ENCODE measurements at places on chromosomes 7 and 10. TPM values are rescaled to one million over a fixed set of nuclear protein-coding genes. Genes with fewer than 3 reads are reported as not detected.

GRCh38 chr10:11899067-11899876 is 76.1 kb downstream of the PROSER2 start:
- DNase-seq: no peak

- DNase-seq: peak; percentile 18
Measured at GRCh38 chr10:63976538-63976937, 455.3 kb downstream of the REEP3 start.

GRCh38 chr7:111006691-111007090 is 84.2 kb upstream of the LRRN3 start:
- DNase-seq: no peak

DNA sequence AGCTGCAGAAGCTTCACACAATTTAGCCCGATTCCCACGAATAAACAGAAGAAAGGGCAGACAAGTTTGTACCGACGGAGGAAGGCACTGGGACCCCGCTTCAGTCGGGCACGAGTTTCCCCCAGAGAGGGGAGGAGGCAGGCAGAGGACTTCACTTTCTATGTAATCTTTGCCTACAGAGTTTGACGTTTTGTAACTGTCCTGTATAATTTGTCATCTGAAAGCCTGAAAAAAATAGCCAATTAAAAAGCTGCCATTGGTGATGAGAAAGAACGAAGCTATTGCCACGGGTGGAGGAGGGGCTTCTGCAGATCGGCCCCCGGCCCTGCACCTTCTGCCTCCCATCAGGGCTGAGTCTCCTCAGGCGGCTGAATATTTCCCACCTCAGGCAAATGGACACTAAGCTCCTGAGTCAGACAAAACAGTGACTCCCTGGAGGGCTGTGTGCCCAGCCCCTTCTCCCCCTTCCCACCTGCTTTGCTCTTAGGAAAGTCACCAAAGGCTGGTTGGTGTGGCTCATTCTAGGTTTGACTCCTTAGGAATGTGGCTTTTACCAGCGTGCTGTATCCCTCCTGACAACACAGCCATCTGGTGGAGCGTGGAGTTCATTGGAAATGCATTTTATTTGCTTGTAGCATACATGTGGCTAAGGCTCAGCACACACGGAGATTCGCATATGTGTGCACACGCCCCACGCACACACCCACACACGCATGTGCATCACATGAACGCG is 117.4 kb downstream of the VIPR2 start:
- DNase-seq: peak; percentile 26

DNA sequence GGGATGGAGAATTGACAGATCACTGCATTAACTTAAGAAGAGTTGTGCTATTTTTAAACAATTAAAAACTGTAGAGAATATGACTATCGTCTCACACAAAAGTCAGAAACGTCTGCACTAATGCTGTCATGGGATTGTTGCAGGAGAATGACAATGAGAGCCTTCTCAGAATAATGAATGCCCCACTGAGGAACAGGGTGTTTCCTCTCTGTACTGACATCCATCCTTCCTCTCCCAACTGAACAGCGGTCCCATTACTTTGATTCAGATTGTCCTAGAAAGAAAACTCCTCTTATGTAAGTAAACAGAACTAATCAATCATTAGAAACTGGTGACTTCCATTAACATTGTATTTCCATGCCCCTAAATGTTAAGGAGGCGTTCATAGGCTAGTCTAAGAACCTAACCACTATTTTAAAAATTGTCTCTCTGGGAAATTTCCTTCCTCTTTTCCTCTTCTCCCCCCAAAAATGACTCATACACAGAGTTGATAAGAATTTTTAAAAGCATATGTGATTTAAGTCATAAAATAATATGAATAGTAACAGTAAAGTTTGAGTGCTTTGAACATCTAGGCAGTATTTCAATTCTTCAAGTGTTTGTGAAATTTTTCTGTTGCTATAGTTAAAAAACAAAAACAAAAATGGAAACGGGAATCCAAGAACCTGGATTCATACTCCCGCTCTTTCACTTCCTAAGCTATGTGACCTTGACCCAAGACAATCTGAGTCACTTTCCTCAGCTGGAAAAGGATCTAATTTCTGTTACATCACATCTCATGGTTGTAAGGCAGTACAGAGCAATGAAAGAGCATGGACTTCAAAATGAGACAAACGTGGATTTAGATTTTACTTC is 12.7 kb upstream of the MACC1 start:
- peak; percentile 93 for DNase-seq

GRCh38 chr7:30323006-30323355 is 38.6 kb downstream of the ZNRF2 start:
- no peak for DNase-seq

The TBC1D12 gene
- 15.1 TPM for total RNA-seq

GRCh38 chr10:128059266-128059981 is 66.8 kb downstream of the MKI67 start:
- no peak for DNase-seq

GRCh38 chr7:22791204-22792158 is 31.2 kb downstream of the TOMM7 start:
- DNase-seq: peak; percentile 46

DNA sequence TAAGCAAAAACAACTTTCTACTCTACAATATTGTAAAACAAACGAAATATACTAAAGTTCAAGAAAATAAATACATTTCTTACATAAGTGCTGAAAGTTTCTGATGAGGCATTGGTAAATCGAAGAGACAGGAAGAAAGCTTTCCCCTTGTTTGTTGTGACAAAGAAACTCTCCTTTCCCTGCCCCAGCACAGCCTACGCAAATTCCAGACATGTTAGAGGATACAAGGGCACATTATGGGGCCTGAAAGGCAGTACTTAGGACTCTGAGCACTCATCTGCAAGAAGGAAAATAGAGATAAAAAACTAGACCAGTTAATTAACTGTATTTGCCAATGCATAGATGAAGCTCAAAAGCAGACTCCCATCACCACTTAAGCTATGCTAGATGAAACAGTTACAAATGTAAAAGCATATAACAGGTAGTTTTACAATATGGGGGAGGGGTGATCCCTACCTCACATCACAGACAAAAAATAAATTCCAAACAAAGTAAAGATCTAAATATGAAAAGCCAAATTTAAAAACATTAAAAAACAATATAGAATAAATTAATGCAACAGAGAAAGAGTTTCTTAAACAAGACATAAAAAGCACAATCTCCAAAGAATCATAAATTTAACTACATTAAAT is 21.8 kb downstream of the ARHGAP19 start:
- DNase-seq: peak; percentile 56

DNA sequence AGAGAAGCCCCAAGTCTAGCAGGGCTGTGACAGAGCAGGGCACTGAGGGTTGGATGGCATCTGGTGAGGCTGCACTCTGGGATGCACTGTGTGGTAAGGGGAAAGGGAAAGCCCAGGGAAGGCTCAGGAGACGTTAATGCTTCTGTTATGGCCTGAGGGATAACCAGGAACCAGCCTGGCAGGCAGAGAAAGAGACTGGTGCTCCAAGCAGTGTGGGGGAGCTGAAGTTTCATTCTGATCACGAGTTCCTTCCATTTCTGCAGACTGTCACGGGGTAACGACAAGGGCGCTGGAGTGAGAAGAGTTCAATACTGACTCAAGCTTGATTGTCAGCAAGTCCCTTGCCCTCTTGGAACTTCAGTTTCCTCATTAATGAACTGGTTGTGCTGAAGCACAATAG is 730.9 kb downstream of the GRID1 start:
- DNase-seq: no peak

DNA sequence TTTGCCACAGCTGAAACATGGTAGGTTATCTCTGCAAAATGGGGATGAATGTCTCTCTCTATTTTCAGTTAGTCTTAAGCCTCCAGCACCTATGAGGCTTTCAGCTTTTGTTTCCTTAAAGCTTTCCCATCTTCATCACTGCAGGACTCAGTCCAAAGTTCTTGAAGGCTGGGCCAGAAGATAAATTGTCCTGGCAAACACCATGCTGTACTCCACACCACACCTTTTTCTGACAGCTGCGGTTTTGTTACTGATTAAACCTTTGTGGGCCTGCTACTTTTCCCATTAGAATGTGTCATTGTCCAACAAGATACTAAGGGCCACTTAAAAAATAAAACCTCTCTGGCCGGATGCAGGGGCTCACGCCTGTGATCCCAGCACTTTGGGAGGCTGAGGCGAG is 87.2 kb upstream of the A1CF start:
- no peak for DNase-seq

- DNase-seq: peak; percentile 80
Measured at GRCh38 chr10:36224431-36224985, 582.4 kb upstream of the FZD8 start.

DNA sequence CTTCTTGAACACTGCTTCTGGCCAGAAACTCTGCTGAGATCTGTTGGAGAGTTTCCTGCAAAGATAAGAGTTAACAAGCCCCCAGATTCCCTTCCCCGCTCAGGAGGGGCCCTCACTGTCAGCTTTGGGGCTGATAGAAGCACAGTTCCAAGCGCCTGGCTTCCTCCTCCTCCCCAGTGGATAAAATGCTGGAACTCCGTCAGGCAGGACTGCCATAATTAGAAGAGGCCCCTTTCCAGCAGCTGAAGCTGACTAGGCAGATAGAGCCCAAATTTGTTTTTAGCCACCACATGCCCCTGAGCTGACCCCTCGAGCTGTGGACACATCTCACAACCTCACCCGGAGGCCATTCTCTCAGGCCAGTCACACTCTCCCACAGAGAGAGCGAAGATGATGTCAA is 89.4 kb downstream of the TBXAS1 start:
- peak; percentile 34 for DNase-seq

- no peak for DNase-seq
Measured at GRCh38 chr7:37440738-37441385, 7.8 kb downstream of the ELMO1 start.
